AML-193 (cell line): ENCODE measurements at places on chromosomes 6 and 20.

DNA sequence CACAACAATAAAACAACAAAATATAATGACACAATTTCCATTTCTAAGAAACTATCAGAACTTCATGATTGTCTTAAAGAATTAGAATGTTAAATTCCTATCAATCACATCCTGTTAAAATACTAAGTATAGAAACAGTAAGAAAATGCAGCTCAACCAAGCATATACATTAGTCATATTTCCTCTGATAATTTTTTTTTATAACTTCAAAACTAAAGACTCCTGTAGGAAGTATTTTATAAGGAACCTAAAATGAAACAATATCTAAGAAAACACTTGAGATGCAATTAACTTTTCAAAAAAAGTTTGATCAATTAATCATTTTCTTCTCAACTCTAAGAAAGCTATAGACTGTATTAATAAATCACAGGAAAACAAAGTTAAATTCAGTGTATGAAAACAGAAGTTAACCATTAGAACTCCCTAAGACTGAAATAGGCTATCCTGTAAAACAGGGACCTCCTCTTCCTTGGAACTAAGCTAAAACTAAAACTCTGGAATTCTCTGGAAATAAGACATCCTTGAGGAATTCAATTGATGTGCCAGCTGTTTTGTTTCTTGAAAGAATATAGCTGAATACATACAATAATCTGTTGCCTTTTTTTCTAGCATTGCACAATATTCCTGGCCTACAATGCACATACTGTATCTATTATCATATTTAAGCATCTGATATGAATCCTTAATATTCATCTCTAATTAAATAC, 19.8 kb downstream of the FKBP5 start:
- no peak for DNase-seq

DNA sequence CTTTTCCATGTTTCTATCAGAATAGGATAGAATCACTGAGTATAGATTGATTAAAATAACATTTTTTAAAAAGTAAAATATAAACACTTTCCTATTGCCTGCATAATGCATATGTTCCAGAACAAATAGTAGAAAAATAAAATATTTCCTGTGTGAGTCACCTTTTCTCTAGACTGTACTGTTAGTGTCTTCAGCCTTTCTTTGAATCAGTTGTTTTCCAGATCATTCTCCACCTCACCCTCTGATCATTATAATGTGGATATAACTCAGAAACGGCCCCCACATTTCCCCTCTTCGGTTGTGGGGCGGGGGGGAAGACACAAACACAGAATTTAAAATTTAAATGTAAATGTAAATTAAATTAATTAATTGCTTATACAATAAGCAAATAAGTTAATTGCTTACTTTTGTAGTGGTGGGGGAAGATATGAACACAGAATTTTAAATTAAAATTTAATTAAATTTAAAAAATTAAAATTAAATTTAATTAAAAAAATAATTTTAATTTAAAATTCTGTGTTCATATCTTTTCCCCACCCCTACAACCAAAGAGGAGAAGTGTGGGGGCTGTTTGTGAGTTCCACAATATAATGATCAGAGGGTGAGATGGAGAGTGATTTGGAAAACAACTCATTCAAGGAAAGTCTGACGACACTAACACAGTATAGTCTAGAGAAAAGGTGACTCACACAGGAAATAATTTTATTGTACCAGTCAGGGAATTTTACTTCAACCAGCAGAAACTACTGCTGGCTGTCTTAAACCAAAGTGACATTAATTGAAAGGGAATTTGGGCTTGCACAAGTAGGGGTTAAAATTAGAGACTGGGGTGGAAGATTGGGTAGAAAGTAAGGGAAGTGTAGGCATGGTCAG, 37.1 kb upstream of the PROKR2 start:
- no peak for DNase-seq

- peak; percentile 89 for DNase-seq
Measured at GRCh38 chr6:44312901-44313788, at the start of gene AARS2. TSS of gene AARS2 (minus strand) at chr6:44313347. CDS start at chr6:44313323, 24 bp downstream.

GRCh38 chr20:1897965-1898464, 2.8 kb downstream of the SIRPA start:
- peak; percentile 74 for DNase-seq

- DNase-seq, result no peak
Measured at GRCh38 chr6:13268913-13269518, 59.3 kb downstream of the TBC1D7 start.

DNA sequence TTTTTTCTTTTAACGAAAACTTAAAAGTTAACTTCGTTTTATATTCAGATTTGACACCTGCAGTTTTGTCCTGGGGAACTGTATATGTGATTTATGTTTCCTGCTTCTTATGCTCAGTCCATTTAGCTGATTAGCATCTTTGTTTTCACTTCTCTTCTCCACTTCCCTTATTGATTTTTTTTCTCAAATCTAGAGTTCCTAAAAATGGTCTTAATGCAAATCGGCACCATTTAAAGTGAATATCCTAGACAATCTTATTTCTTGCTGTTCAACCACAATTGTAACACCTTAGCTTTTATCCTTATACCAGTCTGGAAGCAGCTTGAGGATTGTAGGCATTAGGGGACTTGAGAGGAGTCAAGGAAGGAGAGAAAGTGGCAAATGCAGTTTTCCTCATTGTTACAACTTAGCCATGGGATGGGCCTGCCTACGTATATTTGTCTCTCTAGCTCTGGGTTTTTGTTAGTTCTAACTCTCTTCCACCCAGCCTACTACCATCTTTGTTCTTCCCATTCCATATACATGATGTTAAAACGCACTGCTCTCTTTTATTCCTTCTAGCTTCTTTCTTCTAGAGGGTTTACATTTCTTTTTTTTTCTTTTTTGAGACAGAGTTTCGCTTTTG, 8.5 kb downstream of the QRSL1 start:
- DNase-seq, result no peak

DNA sequence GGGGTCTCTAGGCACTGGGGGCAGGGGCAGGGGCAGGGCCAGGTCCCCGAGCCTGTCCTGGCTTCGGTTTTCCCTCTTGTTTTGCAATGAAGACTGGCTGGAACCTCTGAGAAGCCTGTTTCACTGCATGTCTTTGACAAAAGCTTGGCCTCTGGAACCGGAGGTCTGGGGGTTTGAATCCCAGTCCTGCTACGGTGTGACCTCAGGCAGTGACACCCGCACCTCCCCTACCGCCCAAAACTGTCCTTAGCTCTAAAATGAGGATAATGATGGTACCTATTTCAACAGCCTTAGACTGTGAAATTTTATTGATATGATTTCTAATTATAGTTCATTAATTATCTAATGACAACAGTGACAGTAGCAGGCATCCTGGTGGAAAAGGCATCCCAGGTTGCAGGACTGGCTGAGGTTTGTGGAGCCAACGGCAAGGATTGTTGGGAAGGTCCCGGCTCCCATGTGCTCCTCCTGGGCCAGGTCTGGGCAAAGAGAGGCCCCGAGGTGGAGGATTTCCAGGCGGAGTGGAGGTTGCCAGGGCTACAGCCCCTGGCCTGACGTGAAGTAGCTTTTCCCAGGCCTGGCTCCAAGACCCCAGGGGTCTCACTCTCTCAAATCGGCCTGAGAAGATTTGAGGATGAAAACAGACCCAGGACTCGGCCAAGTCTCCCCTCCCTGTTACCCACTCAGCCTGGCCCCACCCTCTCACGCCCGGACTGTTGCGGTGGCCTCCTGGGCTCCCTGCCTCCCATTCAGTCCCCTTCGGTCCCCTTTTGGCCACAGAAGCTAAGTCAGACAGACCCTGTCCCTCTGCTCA, 57.9 kb downstream of the SNAI1 start:
- DNase-seq, result no peak

- DNase-seq, result no peak
Measured at GRCh38 chr6:47822856-47823554, 41.2 kb downstream of the OPN5 start.
